CD8-positive, alpha-beta T cell (primary cell): ENCODE measurements at places on chromosomes 3 and 15.

DNA sequence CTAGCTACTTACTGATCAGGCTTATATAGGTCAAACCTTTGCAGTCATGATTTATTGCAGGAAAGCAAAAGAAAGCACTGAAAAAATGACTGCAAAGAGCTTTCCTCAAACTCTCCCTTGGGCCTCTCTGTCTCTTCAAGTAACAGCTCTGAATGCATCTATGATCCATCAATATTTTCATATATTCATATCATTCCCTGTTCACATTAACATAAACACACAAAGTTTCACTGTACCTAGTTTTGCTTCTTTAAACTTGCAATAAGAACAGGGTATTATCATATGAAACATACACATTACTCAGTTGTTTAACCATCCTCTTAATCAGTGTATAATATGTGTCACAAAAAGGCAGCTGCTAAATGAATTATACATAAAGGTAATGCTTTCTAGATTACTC, 107.9 kb upstream of the ARL6 start:
- no peak for DNase-seq

DNA sequence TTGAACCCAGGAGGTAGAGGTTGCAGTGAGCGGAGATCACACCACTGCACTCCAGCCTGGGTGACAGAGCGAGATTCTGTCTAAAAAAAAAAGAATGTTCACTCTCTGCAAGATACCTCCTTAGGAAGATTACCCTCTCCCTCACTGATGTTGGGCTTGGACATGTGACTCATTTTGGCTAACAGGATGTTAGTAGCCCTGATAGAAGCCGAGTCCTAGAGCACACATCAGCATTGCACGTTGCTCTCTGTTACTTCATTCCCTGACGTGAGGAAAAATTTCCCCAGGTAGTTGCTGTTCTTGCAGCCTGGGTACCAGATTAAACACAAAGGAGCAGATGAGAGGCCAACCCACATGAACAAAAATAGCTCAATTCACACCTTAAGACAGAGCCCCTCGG, 78.1 kb upstream of the PRICKLE2 start:
- no peak for DNase-seq

DNA sequence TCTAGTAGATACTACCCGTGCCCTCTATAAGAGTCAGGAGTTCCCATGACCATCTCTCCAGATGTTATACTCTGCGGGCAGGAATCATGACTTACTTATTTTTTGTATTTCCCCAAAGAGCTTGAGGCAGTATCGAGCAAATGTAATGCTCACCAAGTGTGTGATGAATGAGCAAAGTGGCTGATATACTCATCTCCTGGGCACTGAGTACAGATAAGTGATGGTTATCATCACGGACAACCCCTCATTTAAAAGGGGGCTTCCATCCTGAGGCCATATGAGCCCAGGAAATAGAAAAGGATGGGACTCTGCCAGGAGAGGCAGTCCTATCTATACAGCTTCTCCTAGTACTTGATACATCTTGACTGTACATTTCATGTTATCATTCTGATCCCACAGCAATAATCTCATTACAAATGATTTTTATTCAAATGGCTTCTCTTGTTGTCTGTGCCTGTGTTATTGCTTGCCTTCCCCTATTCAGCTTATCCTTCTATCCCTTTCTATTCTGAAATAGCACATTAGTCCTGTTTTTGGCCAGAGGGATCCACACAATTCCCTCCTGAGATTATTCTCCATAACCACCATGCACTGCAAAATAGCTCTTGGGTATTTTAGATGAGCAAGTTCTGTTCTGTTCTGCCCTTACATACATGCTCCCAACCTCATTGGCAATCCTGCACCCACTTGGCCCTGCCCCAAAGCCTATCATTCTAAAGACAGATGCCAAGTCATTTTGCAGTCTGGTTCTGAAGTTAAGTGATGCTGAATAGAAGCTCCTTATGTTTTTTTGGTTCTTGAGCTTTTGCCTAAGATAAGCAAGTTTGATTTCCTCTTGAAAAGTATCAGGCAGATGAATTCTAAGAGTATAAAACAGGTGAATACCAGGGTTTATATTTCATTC, 48.0 kb upstream of the MRPL3 start:
- DNase-seq, result no peak

DNA sequence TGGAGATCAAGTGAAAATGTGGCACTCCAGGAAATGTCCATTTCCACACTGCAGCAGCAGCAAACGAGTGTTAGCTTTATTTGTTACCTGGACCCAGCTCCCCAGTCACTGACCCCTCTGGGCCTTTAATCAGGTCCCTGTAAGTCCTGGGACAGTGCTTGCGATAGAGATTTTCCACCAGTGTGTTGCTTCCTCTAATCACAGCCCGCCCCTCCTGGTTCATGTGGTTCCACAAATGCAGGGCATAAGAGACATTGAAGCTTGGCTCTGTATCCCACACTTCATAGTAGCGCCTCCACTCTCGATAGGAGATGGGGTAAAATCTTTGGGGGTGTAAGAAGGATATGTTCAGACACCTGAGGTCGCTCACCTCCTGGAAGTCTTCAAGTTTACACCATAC, 8.0 kb downstream of the A4GNT start:
- no peak for DNase-seq

- DNase-seq, result no peak
These were observed 33.6 kb downstream of the GOLGA6L10 start for GRCh38 chr15:82315519-82316246.

- DNase-seq, result no peak
These were observed 9.8 kb downstream of the CTXND1 start for GRCh38 chr15:80242132-80242769.

- DNase-seq, result no peak
These were observed 91.4 kb downstream of the NFKBIZ start for GRCh38 chr3:101940521-101941317.

GRCh38 chr3:166955201-166955939, 424.7 kb downstream of the ZBBX start:
- DNase-seq, result no peak

- no peak for DNase-seq
These were observed 3.2 kb downstream of the MASP1 start for GRCh38 chr3:187288131-187288854.

- DNase-seq, result no peak
These were observed 2.1 kb upstream of the PCCB start for GRCh38 chr3:136247855-136248590.

DNA sequence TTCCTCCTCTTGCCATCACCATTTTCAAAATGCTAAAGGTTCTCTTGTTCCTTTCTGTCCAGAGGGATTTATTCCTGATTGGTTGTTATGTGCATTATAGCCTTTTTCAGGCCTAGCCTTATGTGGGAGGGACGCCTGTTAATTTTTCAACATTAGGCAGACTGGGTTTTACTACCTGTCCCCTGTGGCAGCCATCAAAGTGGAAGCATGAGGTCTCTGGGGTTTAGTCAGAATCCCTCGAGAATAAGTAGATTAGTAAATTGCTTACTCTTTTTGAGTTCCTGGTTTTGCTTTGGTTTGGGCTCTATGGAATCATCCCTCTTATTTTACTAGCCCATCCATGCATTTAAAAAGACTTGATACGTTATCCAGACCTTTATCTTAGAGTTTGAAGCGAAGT, 32.4 kb downstream of the PAK2 start:
- DNase-seq, result no peak

DNA sequence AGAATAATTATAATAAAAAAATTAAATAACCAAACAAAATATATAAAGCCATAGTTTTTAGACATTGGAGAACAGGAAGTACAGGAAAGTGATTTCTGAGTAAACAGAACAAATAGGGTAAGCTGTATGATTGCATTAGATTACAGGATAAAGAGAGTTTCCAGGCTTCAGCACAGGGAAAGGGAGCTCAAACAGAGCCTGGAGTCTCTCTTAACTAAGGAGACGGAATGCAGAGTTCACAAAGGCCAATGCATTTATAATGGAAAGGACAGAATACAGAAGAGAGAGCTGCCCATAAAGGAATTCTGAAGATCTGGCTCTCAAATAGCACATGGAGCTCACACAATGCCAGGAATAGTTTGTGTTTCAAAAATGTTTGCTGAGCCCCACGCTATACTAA, 42.0 kb upstream of the OTOL1 start:
- no peak for DNase-seq

- DNase-seq, result no peak
These were observed 50.0 kb downstream of the PLS1 start for GRCh38 chr3:142646020-142646785.

GRCh38 chr15:57220205-57220604, 156.1 kb upstream of the CGNL1 start:
- no peak for DNase-seq

- DNase-seq, result no peak
These were observed 584.4 kb downstream of the PDCD6IP start for GRCh38 chr3:34382859-34383258.

GRCh38 chr3:137709011-137709601, 55.0 kb upstream of the SOX14 start:
- DNase-seq, result no peak

- no peak for DNase-seq
These were observed 46.4 kb downstream of the IL1RAP start for GRCh38 chr3:190560013-190560895.

DNA sequence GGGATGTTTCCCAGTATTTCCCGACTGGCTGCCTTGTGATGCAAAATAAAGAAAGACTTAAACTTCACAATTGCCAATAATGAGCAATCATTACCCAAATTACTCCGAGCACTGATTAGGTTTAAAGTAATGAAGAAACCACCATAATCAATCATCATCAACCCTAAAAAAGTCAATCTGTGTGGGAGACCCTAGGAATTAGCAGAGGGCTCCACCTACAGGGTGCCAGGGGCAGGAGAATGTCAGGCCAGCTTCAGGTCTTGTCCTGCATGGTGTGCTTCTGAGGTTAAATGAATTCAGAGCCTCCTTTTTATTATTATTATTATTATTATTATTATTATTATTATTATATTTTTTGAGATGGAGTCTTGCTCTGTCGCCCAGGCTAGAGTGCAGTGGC, 478.0 kb upstream of the ARRDC4 start:
- DNase-seq, result no peak

- DNase-seq, result no peak
These were observed 289.4 kb downstream of the LSAMP start for GRCh38 chr3:116155841-116156240.

DNA sequence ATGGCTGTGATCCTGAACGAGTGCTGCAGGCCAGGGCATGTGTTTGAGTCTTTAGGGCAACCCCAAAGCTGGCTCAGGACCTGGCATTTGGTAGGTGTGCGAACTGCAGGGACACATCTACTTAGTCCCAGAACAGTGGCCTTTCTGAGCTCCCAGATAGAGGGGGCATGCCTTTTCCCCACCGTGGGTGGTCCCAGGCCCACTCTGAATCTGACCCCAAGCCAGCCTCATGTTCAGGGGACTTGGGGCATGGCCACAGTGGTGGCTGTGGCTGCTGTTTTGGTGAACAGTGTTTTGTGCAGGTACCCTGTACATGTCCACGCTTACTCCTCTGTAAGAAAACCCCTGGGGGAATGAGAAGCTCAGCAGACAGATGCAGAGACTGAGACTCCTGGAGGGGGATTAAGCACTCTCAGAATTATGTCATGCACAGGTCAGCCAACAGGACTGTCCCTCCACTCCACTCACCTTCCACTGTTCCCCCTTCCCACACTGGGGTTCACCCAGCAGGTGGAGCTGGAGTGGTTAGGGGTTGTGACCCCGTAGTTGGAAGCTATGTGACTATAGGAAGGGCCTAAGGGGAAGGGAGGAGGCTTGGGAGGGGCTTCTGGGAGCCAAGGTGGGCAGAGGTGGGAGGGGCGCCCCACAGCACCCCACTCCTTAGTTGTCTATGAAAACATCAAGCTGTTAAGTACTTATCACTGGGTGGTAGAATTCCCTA, 16.4 kb downstream of the ESYT3 start:
- DNase-seq, result no peak

DNA sequence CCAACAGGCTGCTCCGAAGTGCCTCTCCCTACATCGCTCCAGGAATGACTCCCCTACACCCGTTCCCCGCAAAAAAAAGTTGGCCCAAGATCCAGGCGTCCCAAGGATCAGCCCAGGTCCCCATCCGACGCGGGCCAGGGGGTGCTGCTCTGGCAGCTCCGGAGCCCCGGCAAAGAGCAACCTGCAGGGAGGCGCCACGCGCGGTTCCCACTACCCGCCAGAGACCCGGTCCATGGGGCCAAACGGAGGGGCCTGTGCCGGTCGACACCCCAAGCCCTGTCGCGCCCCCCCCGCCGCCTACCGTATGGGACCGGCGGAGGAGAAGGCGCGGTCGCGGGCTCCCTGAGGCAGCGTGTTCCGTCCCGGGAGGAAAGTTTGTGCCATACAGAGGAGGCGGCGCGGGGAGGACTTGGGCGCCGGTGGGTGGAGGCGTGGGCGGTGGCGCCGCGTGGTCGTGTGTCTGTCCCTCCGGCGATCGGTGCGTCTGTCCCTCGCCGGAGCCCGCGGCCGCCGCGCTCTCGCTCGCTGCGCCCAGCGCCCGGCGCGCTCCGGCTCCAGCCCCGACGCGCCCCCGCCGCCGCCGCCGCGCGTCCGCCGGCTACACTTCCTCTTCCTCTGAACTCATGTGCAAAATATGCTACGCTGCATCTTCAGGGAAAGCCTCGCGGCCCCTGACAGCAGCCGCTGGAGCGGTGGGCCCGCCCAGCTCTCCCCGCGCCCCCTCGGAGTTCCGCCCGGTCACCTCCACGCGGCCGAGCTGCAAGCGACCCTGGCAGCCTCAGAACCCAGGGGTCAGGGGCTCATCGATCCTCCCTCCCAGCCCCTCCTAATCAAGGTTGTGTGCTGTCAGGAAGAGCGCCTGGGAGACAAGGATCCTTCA, at the start of gene RFTN1:
Gene RFTN1 (minus strand): TSS at position 559 of the 880 bp plus-strand sequence. CDS start 19,830 bp downstream, outside the sequence.
- DNase-seq, result peak; percentile 71

- DNase-seq, result no peak
These were observed 336.0 kb upstream of the TRIM42 start for GRCh38 chr3:140341817-140342403.

DNA sequence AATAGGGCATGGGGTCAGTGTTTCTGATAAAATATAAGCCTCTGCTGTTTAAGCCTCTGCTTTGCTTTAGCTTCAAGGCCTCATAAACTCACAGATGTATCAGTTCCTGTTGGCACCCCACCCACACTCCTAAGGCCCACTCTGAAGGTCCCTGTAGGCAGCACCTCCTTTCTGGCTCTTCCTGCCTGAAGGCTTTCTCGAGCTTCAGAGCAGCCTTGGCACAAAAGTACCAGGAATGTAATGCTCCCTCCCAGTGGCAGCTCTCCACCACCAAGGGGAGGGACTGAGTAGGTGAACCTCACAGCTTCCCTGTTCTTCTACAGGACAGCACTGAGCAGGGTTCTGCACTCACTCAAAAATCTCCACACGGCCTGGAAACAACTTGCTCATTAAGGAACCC, 102.2 kb downstream of the ABHD5 start:
- no peak for DNase-seq

DNA sequence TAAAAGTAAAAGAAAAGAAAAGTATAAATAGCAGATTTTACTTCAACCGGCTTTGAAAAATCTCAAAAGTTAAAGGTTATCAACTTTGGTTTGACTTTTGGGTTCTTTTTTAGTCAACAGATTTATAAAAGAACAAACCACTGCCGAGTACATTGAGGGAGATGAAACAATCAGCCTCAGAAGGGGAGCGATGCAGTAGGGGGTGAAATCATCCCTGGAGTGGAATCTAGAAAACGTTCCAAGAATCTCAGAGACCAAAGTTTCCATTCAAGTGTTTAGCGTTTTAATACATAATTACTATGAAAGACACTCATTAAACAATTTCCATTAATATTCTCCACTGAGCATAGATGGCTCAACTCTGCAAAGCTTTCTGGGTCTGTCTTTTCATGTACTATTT, 745.5 kb downstream of the NR2F2 start:
- no peak for DNase-seq

- no peak for DNase-seq
These were observed 39.9 kb downstream of the PLCH1 start for GRCh38 chr3:155704771-155705559.
